ENCODE measurements at places on chromosomes 7 and 10. TPM values are rescaled to one million over a fixed set of nuclear protein-coding genes. Genes with fewer than 3 reads are reported as not detected.

- no peak for DNase-seq
Measured at GRCh38 chr7:158816271-158816670, 13.0 kb downstream of the ESYT2 start.

- DNase-seq, result no peak
Measured at GRCh38 chr7:84497873-84498272, 303.3 kb upstream of the SEMA3A start.

DNA sequence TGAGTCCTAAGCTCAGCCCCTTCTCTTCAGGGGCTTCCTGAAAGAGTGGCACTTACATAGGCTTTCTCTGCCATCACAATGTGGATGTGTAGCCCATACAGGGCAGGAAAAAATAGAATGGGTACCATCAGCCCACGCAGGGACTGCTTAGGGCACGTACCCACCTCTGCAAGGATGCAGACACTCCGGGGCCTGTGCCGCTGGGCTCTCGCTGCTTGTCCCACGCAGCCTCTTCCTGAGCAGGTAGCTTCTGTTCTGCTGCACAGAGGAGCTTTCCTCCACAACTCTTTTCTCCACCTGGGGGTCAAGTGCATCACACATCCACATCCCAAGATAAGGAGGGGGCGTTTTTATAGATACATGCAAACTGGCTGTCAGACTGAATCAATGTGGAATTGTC lies 34.3 kb downstream of the FRMPD2 start:
- DNase-seq, result no peak

- no peak for DNase-seq
Measured at GRCh38 chr10:26682931-26683330, 14.6 kb upstream of the PDSS1 start.

- DNase-seq, result no peak
Measured at GRCh38 chr7:44548893-44549292, 7.8 kb upstream of the NPC1L1 start.

DNA sequence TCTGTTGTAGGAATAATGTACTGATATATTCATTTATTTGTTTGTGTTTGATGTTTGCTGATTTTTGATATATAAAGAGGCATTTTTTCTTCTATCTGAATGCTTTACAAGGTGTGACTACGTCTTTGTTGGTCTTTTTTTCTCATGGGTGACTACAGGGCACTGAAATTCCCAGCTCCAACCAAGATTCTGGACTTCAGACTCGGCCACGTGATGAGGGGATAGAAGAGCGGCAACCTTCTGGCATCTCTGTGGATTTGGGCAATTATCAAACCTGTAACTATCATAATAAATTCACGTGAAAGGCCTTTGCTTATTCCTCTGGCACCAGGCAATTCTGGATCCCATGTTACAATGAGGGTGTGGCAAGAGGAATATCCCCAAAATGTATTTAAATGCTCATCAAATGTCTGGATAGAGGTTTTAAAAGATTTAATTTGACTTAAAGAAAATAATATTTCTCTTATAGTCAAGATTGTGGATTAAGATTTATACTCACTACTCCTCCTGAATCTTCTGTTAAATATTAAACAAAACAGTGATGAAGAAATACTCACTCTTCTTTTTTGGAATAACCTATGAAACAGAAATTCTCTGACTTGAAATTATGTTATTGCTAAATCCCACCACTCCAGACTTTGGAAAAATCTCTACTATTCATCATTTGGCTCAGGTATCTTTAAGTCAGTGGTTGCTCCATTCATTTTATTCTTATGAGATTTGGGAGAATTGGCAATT lies 276.3 kb downstream of the GPR37 start:
- no peak for DNase-seq

GRCh38 chr10:48414778-48415177 lies 108.3 kb downstream of the MAPK8 start:
- DNase-seq, result peak; percentile 11

- DNase-seq, result peak; percentile 70
Measured at GRCh38 chr10:87861566-87861952, 1.8 kb downstream of the KLLN start.

GRCh38 chr7:101901661-101902491 lies 84.5 kb downstream of the CUX1 start:
- DNase-seq, result no peak

DNA sequence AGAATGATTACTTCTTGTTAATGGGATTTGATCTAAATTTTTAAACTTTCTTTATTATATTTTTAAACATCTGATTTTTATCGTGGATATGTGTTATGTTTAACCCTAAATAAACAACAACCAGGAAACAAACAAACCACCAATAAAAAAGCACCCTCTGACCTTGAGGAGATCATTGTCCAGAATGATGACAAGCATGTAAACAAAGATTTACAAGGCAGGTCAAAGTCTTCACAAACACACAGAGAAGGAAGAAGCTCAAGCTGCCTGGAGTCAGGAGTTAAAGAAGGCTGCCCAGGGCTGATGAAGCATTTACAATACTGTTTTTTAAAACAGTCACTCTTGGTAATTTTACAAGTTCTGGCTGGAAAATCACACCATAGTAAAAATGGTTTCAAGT lies 31.0 kb upstream of the EGFR start:
- no peak for DNase-seq

GRCh38 chr7:55022002-55022985 lies 3.5 kb downstream of the EGFR start:
- DNase-seq, result no peak

DNA sequence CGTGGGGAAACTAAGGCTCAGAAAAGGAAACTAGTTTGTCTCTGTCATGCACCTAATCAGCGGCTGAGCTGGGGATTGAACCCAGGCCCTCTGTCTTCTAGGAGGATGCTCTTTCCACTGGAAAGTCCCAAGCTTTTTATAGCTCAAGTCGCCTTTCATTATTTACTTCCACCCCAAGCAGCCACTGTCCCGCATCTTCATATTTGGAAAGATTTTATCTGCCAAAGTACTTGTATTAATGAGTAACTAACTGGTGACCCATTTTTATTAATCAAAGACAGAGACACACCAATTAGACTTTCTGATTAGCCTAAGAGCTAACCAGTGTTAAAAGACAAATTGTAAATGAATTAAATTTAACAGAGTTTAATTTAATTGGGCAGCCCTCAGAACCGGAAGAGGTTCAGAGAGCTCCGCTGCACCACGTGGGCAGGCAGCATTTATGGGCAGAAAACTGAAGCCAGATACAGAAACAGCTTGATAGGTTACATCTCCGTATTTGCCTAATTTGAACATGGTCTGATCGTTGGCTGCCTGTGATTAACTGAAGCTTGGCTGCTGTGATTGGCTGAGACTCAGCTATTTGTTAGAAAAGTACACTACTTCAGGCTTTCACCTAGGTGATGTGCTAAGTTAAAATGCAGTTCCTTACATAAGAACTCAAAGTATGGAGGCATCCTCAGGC lies 78.5 kb upstream of the PDCD4 start:
- DNase-seq, result no peak

DNA sequence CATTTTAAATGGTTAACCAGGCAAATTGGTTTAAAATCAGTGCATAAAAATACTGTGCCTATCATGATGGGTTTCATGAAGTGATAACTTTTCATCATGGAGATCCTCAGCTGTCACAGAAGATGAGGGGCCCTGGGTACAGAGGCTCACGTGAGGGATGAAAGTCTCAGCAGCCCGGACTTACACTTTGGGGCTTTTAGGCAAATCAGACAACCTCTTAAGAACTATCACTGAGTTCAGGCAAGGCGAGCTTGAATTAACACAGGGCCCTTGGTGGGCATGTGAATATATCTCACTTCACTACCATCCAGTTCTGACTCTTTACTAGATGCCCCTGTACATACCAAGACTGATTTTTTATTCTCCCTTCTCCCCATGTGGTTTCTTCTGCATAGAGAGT lies 19.6 kb downstream of the IKZF1 start:
- no peak for DNase-seq

GRCh38 chr7:14551310-14551709 lies 351.2 kb downstream of the DGKB start:
- DNase-seq, result no peak

- no peak for DNase-seq
Measured at GRCh38 chr7:155935726-155936125, 123.5 kb upstream of the SHH start.

The SYCE1 gene
- not detected for total RNA-seq

The COL28A1 gene
- not detected for total RNA-seq

The SLC18A2 gene
- not detected for total RNA-seq

The CXCL12 gene
- 0.02 TPM for total RNA-seq

The ANKRD26 gene
- 17.1 TPM for total RNA-seq

The CYP26C1 gene
- total RNA-seq, result 0.02 TPM

The OR9A2 gene
- not detected for total RNA-seq

The GSTO1 gene
- 271 TPM for total RNA-seq

The DDC gene
- not detected for total RNA-seq
